ENCODE measurements at places on chromosomes 7 and 10.

GRCh38 chr7:146713934-146714333 lies 597.3 kb downstream of the CNTNAP2 start:
- DNase-seq, result no peak

- no peak for DNase-seq
These were observed 24.2 kb downstream of the TRRAP start for GRCh38 chr7:98902523-98902922.

DNA sequence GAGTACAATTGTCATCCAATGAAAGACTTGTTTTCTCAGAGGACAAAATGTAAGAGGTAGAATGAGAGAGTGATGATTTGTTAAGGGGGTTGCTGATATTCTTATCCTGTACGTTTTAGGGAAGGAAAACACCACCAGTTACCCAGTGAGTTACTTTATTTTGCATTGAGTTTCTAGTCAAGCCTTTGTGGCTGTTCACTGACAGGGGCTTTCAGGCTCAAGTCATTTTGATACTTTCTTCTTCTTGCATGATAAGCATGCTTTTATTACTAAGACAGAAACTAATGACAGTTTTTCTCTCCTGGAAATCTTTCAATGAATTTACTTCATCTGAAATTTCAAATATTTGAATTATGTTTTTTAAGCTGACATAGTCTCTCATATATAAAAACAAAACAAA lies 710.2 kb upstream of the POM121L12 start:
- DNase-seq, result no peak

DNA sequence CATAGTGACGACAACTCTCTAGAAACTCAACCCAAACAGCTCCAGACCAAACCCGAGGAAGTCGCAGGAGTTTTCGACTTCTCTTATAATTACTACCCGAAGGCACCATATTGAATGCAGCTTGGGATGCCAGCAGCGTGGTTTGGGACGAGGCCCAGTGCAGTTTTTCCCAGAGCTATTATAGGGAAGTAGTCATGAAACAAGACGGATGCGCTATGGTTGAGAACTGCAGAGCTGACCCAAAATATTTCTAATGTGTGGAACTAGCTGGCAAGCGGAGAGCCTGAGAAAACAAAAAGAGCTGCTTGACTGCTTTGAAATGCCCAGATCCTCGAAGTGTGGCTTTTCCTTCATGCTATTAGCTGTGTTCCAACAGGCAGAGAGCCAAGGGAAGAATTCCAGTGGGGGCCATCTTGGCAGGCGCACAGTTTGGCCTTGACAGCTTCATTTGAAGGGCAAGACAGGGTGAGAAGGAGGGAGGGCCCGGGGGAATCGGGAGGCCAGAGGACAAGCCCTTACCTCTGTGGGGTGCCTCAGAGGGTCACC lies 122.7 kb downstream of the CUL2 start:
- no peak for DNase-seq

- no peak for DNase-seq
These were observed 52.9 kb downstream of the AUTS2 start for GRCh38 chr7:69651101-69651590.

DNA sequence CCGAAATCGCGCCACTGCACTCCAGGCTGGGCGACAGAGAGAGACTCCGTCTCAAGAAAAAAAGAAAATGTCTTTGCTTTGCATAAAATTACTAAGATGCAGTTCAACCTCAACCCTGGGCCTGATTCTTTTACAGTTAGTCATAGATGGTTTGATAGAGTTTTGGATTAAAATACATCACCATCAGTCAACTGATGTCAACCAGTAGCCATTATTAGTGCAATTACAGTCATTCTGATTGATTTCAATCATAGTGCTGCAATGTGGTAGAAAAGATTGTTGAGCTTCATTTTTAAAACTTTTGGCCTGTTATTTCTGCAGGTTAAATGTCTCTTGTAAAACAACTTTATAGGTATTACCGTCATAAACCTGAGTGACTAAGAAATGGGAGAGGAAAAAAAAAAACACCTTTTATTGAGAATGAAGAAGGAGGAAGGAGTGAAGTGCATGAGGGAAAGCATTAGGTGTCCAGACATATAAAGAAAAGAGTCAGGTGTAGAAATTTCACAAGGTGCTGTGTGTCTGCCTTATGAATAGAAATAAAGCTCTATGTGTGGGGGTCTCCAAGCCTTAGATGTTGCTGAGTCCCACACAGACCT lies 150.6 kb downstream of the TRIL start:
- no peak for DNase-seq

GRCh38 chr10:21039721-21040120 lies 142.6 kb upstream of the NEBL start:
- DNase-seq, result no peak

DNA sequence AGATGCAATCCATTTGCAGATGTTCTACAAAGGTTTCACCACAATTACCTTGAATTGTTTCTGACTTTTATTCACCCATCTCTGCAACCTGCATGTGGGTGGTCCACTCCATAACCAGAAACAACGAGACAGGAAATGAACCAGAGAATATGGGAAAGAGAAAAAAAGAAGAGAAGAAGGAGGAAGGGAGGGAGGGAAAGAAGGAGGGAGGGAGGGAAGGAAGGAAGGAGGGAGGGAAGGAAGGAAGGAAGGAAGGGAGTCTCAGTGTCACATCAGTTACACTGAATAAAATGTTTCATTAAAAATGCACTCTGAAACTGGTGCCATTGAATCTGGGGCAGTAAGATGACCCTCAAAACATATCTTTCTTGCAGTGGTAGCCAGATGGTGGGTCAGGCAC lies 301.3 kb upstream of the MGMT start:
- DNase-seq, result no peak

DNA sequence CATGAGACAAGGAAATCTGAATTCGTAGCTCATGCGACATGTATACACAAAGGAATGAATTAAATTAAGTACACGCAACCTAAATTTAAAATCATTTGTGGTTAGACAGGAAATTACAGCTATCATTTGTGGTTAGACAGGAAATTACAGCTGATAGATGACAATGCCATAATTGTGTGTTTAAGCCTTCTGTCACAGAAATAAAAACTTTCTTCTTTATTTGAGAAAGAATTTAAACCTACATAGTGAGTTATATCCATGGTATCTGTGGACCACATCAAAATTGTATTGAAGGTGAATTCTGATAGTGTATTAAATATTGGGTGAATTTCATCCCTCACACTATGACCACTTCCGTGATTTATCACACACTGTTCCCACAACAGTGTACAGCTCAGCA lies 362.9 kb downstream of the MAGI2 start:
- DNase-seq, result no peak

- DNase-seq, result no peak
These were observed 183.0 kb downstream of the RAPGEF5 start for GRCh38 chr7:22173685-22174573.

DNA sequence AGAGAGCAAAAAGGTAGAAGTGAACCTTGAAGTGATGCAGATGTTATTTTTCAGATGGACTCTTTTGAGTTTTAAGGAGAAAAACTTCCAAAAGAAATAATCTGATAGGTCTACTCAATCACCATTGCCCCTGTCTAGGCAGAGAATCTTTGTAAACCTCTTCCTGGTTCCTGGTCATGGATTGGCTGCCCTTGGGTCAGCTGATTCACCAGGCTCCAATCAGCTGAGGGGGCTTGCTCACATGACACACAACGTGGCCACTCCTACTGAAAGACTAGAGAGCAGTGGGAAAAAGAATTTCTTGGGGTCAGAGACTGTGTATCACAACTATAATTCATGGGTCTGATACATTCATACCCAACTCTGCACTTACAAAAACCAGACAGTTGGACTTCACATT lies 20.0 kb upstream of the JCAD start:
- DNase-seq, result no peak

DNA sequence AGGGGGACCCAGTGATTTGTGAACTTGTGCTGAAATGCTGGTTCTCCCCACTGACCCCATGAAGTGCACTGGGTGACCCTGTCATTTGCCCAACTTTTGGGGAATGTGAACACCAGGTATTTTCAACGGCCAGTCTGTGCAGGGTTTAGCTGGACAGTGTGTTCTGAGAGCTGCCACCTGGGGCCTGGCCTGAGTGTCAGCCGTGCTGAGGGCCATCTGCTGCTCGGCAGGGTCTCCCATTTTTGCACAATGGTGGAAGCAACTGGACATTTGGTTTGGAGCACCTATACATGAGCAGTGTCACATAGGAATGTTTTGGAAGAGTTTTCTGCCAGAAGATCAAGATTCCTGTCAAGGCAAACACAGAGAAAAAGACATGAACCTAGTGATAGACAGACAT lies 5.2 kb downstream of the CHN2 start:
- DNase-seq, result no peak

GRCh38 chr7:111086532-111086931 lies 4.4 kb upstream of the LRRN3 start:
- DNase-seq, result no peak

DNA sequence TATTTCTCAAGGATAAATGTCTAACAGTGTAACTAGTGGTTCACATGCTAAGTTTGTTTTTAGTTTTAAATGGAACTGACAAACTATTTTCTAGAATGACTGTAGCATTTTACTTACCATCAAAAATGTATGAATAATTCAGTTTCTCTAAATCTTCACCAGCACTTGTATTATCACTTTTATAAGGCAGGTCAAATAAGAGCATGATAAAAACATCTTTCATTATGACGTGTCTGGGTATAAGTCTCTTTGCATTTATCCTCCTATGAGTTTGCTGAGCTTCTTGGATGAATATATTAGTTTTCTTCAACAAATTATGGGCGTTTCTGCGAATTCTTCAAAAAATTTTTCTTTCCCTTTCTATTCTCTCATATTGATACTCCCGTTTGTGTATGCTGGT lies 19.9 kb downstream of the ZNF33B start:
- DNase-seq, result no peak

GRCh38 chr7:90383422-90383821 lies 19.8 kb upstream of the CLDN12 start:
- no peak for DNase-seq

- DNase-seq, result no peak
These were observed 34.4 kb downstream of the DDC start for GRCh38 chr7:50530766-50531165.

DNA sequence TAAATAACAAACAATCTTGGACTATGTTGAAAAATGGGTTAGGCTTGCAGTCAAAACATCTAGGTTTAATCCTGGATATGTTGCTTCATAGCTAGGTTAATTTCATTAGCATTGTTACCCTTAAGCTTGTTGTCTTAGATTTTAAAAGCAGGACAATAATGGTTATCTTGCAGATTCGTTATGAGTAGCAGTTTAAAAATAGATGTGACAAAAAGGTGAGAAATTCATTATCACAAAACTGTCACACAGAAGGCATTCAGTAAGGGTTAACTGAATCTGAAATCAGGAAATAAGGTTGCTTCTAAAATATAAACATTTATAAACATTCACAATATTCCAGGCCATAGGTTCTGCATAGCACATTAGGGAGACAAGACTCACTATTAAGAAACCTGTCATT lies 429.2 kb upstream of the ETV1 start:
- DNase-seq, result no peak

DNA sequence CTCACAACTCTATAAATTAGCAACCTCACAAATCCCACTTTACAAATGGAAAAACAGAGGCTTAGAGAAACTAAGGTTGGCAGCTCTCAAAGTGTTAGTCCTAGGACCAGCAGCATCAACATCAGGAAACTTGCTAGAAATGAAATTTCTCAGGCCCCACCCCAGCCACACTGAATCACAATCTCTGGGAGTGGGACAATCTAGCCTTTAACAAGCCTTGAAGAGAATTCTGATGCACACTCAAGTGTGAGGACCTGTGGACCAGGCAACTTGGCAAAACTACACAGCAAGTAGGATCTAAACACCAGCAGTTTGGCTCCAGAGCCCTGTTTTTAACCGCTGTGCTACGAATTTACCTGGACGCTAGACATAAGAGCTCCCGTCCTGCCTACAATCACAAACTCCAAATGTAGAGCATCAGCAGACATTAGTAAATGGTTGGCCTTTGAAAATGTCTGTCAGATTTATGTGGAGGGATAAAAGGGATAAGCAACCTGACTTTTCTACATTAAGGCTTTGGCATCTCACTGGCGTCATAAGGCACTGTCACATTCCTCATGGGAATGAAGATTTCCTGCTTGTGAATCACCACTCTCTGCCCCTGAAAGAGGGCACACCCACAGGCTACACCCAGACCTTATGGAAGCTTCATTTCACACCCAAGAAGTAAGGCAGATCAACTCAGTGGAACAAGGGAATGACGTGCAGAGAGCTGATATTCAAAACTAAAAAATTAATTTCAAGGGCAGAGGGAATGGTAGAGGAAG lies 34.5 kb downstream of the PPP1R3C start:
- no peak for DNase-seq

DNA sequence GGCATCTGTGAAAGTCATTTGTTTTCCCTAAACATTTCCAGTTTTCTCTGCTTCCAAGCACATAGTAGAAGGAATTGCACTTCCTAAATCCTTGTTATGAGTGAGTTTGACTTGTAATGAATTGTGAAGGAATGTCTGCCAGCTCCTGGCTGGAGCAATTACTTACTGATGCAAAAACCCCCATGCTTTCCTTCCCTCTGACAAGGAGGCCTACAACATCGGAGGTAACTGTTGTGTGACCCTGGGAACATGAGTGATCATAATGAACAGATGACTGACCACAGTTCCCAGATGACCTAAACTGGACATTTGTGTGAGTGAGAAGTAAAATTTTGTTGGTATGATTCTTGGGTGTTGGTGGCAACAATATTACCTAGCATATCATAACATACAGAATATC lies 21.4 kb upstream of the CPVL start:
- no peak for DNase-seq

GRCh38 chr7:137873979-137874777 lies 27.4 kb upstream of the DGKI start:
- DNase-seq, result no peak

DNA sequence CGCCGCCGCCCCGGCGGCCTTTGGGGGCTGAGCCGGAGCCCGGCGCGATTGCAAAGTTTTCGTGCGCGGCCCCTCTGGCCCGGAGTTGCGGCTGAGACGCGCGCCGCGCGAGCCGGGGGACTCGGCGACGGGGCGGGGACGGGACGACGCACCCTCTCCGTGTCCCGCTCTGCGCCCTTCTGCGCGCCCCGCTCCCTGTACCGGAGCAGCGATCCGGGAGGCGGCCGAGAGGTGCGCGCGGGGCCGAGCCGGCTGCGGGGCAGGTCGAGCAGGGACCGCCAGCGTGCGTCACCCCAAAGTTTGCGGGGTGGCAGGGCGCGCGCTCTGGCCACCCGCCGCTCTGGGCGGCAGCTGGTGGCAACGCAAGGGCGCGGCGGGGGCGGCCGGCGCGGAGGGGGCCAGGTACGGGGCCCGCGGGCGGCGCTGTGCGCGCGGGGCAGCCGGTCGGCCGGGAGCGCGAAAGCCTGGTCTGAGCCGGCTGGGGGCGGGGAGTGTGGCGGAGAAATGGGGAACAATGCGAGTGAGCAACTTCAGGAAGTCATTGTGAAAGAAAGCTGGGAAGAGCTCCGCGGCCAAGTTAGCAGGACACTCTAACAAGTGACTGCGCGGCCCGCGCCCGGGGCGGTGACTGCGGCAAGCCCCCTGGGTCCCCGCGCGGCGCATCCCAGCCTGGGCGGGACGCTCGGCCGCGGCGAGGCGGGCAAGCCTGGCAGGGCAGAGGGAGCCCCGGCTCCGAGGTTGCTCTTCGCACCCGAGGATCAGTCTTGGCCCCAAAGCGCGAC lies at the start of gene IKZF1:
TSS of gene IKZF1 (plus strand) at position 588 of the 782 bp plus-strand sequence. CDS start 14,346 bp downstream, outside the sequence.
- no peak for DNase-seq

- DNase-seq, result no peak
These were observed 9.4 kb upstream of the PPIA start for GRCh38 chr7:44787041-44787440.

Data from stimulated activated CD8-positive, alpha-beta memory T cell treated with anti-CD3 and anti-CD28 coated beads, Interleukin-2, amount 100 ng/mL, for 1 hour (primary cell).